ENCODE measurements at places on chromosomes 2 and 18. TPM values are rescaled to one million over a fixed set of nuclear protein-coding genes. Genes with fewer than 3 reads are reported as not detected.

SLC4A5 gene
- total RNA-seq, result 0.44 TPM

ACADL gene
- 0.11 TPM for total RNA-seq

ROCK1 gene
- 51.2 TPM for total RNA-seq

SLC11A1 gene
- 0.25 TPM for total RNA-seq

XRCC5 gene
- 386 TPM for total RNA-seq

BMPR2 gene
- total RNA-seq, result 18.9 TPM

TRMT61B gene
- 13.6 TPM for total RNA-seq

IL36B gene
- total RNA-seq, result not detected

TM4SF20 gene
- not detected for total RNA-seq

ANKRD44 gene
- total RNA-seq, result 34.2 TPM

RHBDD1 gene
- 44.1 TPM for total RNA-seq

ANKRD36C gene
- total RNA-seq, result 64.6 TPM

PDE1A gene
- total RNA-seq, result 20.0 TPM

PPM1G gene
- 77.2 TPM for total RNA-seq

UGT1A8 gene
- total RNA-seq, result 0.12 TPM

KCNG2 gene
- total RNA-seq, result not detected

SERPINB12 gene
- total RNA-seq, result not detected

NT5C1B gene
- total RNA-seq, result 0.33 TPM

BIRC6 gene
- 206 TPM for total RNA-seq

PID1 gene
- 5.7 TPM for total RNA-seq

TWIST2 gene
- 102 TPM for total RNA-seq

LHCGR gene
- not detected for total RNA-seq

AFF3 gene
- total RNA-seq, result 3.1 TPM

XDH gene
- total RNA-seq, result under 0.01 TPM

KIF3C gene
- total RNA-seq, result 9.7 TPM

UCN gene
- total RNA-seq, result 0.22 TPM

ARHGAP15 gene
- not detected for total RNA-seq

CELF4 gene
- not detected for total RNA-seq

CCNYL1 gene
- 11.6 TPM for total RNA-seq

OTOS gene
- total RNA-seq, result not detected

IL36RN gene
- total RNA-seq, result not detected

RESP18 gene
- total RNA-seq, result not detected

CPO gene
- total RNA-seq, result 0.12 TPM

ARL6IP6 gene
- total RNA-seq, result 21.1 TPM

LYPD6B gene
- total RNA-seq, result not detected

BOLL gene
- not detected for total RNA-seq

ITGB6 gene
- not detected for total RNA-seq

UGT1A7 gene
- total RNA-seq, result not detected

CPLX4 gene
- not detected for total RNA-seq

RASGRP3 gene
- total RNA-seq, result 0.62 TPM

CIB4 gene
- total RNA-seq, result not detected

ADCY3 gene
- total RNA-seq, result 47.9 TPM

PAIP2B gene
- 1.6 TPM for total RNA-seq

FBXO36 gene
- total RNA-seq, result 1.9 TPM

FANCL gene
- 38.3 TPM for total RNA-seq

RTP5 gene
- not detected for total RNA-seq

RAB6C gene
- total RNA-seq, result under 0.01 TPM

WNT10A gene
- not detected for total RNA-seq

AQP4 gene
- total RNA-seq, result not detected

BMP10 gene
- not detected for total RNA-seq

SP5 gene
- not detected for total RNA-seq

SP140 gene
- total RNA-seq, result 2.6 TPM

RPL37A gene
- 624 TPM for total RNA-seq

SNORC gene
- total RNA-seq, result 1.2 TPM

TTC39C gene
- total RNA-seq, result 31.5 TPM

CYP27C1 gene
- total RNA-seq, result not detected

NEUROD1 gene
- total RNA-seq, result not detected

All from uterine smooth muscle cell (primary cell).